ENCODE measurements at places on chromosomes 4 and X.

- peaks cover 10% of the 10 kb centered on the region for H3K4me1 ChIP-seq
- no peak for DNase-seq
- H3K27me3 ChIP-seq = peaks cover 9% of the 10 kb centered on the region
- H3K27ac ChIP-seq = no peak overlapping the region
Measured at GRCh38 chrX:39720945-39721344, 376.8 kb downstream of the BCOR start.

DNA sequence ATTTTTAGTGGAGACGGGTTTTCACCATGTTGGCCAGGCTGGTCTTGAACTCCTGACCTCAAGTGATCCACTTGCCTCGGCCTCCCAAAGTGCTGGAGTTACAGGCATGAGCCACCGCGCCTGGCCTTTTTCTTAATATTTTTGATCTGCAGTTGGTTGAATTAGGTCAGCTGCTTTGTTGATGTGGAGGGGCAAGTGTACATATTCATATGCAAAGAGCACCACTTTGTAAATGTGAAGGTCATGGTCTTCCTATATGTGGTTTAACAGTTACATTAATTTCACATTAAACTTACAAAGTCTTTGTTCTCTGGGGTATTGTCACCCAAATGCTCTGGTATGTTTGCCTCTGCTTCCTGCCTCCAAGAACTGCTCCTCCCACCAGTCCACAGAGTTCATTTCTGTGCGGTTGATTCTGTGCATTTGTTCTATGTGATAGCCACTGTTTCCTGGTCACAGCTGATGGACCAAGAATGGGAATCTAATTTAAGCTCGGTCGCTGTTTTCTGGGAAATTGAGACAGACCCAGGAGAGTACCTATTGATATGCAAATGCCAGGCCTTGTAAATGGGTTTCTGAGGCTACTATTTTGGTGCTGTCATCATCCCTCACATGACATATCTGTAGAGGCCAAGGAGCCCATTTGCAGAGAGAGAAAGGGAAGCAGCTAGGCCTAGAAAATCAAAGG is 26.9 kb upstream of the HPSE start:
- no peak overlapping the region for H3K4me3 ChIP-seq
- H3K27me3 ChIP-seq = no peaks in the 10 kb centered on the region
- H3K27ac ChIP-seq = no peak overlapping the region
- H3K4me1 ChIP-seq = no peaks in the 10 kb centered on the region

GRCh38 chr4:55509266-55509665 is 37.4 kb downstream of the CLOCK start:
- no peak overlapping the region for H3K27ac ChIP-seq
- H3K27me3 ChIP-seq = no peaks in the 10 kb centered on the region
- DNase-seq = no peak
- H3K4me3 ChIP-seq = no peak overlapping the region
- no peaks in the 10 kb centered on the region for H3K4me1 ChIP-seq
- peaks cover 12% of the 10 kb centered on the region for H3K36me3 ChIP-seq

GRCh38 chr4:7822877-7823276 is 116.8 kb downstream of the AFAP1 start:
- H3K27ac ChIP-seq = peak overlapping the region; percentile 76
- DNase-seq = no peak
- no peak overlapping the region for H3K4me3 ChIP-seq
- no peaks in the 10 kb centered on the region for H3K27me3 ChIP-seq
- peaks cover 57% of the 10 kb centered on the region for H3K4me1 ChIP-seq

DNA sequence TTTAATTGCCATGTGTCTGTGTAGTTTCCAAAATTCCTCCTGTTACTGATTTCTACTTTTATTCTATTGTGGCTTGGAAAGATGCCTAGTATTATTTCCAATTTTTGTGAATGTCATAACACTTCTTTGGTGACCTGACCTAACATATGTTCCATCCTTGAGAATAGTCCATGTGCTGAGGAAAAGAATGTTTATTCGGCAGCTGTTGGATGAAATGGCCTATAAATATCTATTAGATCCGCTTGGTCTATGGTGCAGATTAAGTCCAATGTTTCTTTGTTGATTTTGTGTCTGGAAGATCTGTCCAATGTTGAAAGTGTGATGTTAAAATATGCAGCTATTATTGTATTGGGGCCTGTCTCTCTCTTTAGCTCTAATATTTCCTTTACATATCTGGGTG is 219.2 kb upstream of the HDX start:
- no peak overlapping the region for H3K4me3 ChIP-seq
- no peak for DNase-seq
- no peak overlapping the region for H3K27ac ChIP-seq
- H3K36me3 ChIP-seq = no peaks in the 10 kb centered on the region
- no peaks in the 10 kb centered on the region for H3K4me1 ChIP-seq

GRCh38 chr4:154534296-154534695 is 15.9 kb downstream of the PLRG1 start:
- no peak for DNase-seq
- H3K4me1 ChIP-seq = no peaks in the 10 kb centered on the region
- no peak overlapping the region for H3K27ac ChIP-seq

DNA sequence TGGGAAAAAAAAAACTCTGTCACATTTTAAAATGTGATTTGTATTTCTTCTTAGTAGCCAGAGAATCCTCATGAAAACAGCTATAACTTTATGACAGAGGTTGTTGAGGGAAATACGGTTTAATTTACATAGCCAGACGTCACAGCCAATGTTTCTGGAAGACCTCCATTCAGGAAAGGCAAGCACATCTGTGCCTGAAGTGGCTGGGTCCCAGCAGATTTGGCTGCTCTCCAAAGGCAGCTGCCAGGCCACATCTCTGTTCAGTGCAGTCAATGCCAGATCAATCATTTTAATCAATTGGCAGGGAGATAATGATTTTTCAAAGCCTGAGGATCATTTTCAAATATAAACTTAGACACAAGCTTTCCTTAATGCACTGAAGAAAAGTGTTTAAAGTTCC is 86.5 kb upstream of the ZIC3 start:
- H3K36me3 ChIP-seq = no peaks in the 10 kb centered on the region
- peaks cover 3% of the 10 kb centered on the region for H3K4me1 ChIP-seq
- H3K27me3 ChIP-seq = peaks cover 7% of the 10 kb centered on the region

DNA sequence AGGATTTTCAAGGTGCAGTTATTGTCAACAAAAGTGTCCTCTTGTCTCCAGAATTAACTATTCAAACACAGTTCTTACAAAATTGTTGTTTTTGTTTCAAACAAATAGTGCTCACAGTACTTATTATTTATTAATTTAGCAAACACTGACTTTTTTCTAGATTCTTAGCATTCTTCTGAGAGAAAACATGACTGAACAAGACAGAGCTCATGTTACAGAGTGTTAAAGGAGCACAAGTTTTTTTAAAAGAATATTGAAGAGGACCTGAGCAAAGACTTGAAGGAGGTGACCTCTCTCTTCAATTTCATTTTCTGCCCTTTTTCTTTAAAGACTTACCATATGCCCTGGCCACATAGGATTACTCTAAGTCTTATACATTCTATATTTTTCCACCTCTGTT is 2220.3 kb upstream of the AGA start:
- no peaks in the 10 kb centered on the region for H3K27me3 ChIP-seq
- H3K4me1 ChIP-seq = no peaks in the 10 kb centered on the region
- H3K4me3 ChIP-seq = no peak overlapping the region
- no peak for DNase-seq

- H3K27ac ChIP-seq = no peak overlapping the region
- H3K36me3 ChIP-seq = no peaks in the 10 kb centered on the region
- no peaks in the 10 kb centered on the region for H3K4me1 ChIP-seq
- no peaks in the 10 kb centered on the region for H3K27me3 ChIP-seq
- no peak overlapping the region for H3K4me3 ChIP-seq
- DNase-seq = no peak
Measured at GRCh38 chr4:162347156-162347841, 183.5 kb upstream of the FSTL5 start.

- H3K36me3 ChIP-seq = no peaks in the 10 kb centered on the region
- no peaks in the 10 kb centered on the region for H3K27me3 ChIP-seq
- no peak for DNase-seq
- H3K27ac ChIP-seq = no peak overlapping the region
Measured at GRCh38 chr4:140448830-140449229, 21.4 kb upstream of the CLGN start.

GRCh38 chr4:60223208-60223923 is 976.8 kb upstream of the ADGRL3 start:
- peak; percentile 10 for DNase-seq
- no peak overlapping the region for H3K27ac ChIP-seq
- H3K4me1 ChIP-seq = no peaks in the 10 kb centered on the region
- no peaks in the 10 kb centered on the region for H3K27me3 ChIP-seq

GRCh38 chr4:91170768-91171167 is 1043.6 kb downstream of the CCSER1 start:
- DNase-seq = no peak
- no peak overlapping the region for H3K27ac ChIP-seq
- H3K4me3 ChIP-seq = no peak overlapping the region
- H3K27me3 ChIP-seq = no peaks in the 10 kb centered on the region
- no peaks in the 10 kb centered on the region for H3K36me3 ChIP-seq
- H3K4me1 ChIP-seq = no peaks in the 10 kb centered on the region

DNA sequence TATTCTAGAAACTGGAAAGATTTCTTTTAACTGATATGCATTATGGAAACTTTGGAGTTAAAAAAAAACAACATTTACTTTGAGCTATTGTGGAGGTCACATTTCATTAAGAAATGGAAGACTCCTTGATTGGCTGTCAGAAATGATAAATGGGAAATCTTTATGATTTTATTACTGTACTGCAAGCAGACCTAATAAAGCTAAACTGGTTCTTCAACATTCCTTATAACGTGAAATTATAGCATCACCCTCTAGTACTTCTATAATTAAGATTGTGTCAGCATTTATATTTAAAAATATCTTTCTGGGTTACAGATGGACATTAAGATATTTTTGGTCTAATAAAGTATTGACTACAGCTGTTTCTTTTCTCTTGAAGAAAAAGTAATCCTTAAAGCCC is 213.8 kb upstream of the PACRGL start:
- H3K27me3 ChIP-seq = no peaks in the 10 kb centered on the region
- no peaks in the 10 kb centered on the region for H3K36me3 ChIP-seq
- no peak overlapping the region for H3K27ac ChIP-seq
- DNase-seq = no peak
- H3K4me3 ChIP-seq = no peak overlapping the region

DNA sequence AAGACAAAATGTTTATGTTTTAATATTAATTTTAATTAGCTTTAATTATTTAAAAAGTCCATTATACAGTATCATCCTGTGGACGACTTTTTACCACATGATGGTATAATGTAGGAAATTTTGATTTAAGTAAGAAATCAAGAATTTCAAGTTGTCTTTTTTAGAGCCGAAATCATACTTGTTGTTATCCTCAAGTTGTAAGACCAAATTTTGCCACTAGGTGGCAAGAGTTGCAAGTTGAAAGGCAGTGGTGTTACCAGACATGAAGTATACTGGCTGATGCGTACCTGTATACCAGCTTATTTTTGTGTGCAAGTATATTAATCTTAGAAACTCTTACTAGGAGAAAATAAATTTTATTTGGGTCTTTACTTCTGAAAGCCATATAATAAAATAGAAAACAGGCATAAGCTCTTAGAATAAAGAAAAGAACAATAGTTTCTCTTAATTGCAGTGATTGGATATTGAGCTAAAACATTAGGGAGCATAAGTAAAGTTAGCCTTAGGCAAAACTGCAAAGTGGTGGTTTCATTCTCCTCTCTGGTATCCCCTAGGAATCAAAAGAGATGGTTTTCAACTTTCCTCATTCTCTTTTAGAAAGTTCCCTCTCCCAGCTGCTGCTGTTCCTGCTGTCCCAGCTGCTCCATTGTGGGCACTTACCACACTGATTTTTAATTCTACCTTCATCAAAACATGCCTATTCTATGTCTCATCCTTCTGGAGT is 118.0 kb upstream of the WDFY3 start:
- DNase-seq = peak; percentile 70
- no peaks in the 10 kb centered on the region for H3K4me1 ChIP-seq
- H3K27me3 ChIP-seq = no peaks in the 10 kb centered on the region
- H3K4me3 ChIP-seq = no peak overlapping the region

GRCh38 chr4:76198411-76199237 is 15.0 kb downstream of the SCARB2 start:
- no peaks in the 10 kb centered on the region for H3K27me3 ChIP-seq
- no peak overlapping the region for H3K4me3 ChIP-seq
- H3K27ac ChIP-seq = peak overlapping the region; percentile 90
- H3K4me1 ChIP-seq = peaks cover 42% of the 10 kb centered on the region

GRCh38 chr4:11730545-11730944 is 301.9 kb upstream of the HS3ST1 start:
- H3K4me1 ChIP-seq = no peaks in the 10 kb centered on the region
- H3K27ac ChIP-seq = no peak overlapping the region
- no peaks in the 10 kb centered on the region for H3K36me3 ChIP-seq
- H3K4me3 ChIP-seq = no peak overlapping the region

DNA sequence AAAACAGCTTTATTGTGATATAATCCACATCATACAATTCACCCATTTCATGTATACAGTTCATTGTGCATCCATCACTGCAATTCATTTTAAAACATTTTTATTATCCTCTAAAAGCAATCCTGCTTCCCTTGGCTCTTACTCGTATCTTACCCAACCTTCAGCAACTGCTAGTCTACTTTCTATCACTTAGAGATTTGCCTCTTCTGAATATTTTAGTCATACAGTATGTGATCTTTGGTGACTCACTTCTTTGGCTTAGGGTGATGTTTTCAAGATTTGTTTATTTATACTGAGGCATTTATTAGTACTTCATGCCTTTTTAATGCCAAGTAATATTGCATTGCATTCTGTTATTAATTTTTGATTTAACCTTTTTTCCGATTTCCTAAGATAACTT is 15.0 kb upstream of the MSMO1 start:
- H3K27ac ChIP-seq = no peak overlapping the region
- DNase-seq = no peak
- no peaks in the 10 kb centered on the region for H3K4me1 ChIP-seq
- no peak overlapping the region for H3K4me3 ChIP-seq
- no peaks in the 10 kb centered on the region for H3K27me3 ChIP-seq

DNA sequence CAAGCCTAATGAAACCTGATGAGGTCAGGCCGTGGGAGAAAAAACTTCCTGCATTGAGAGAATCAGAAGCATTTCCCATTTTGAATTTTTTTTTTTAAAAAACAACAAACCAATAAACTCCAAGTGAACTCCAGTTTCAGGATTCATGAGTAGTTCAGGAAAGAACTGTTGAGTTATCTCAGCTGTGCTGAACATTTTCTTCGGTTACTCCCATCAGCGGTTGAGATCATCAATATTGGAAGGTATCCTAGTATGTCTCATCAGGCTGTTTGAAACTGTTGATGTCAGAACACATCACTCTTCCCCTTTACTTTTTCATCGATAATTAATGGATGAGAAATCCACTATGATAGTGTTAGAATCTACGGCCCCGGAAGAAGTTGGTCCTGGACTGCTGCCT is 82.4 kb upstream of the ADGRG2 start:
- no peak overlapping the region for H3K4me3 ChIP-seq
- H3K27me3 ChIP-seq = no peaks in the 10 kb centered on the region
- H3K27ac ChIP-seq = no peak overlapping the region
- DNase-seq = no peak
- no peaks in the 10 kb centered on the region for H3K36me3 ChIP-seq

GRCh38 chrX:43985511-43985910 is 12.3 kb upstream of the NDP start:
- H3K27me3 ChIP-seq = no peaks in the 10 kb centered on the region
- no peak overlapping the region for H3K4me3 ChIP-seq
- H3K36me3 ChIP-seq = no peaks in the 10 kb centered on the region
- no peak overlapping the region for H3K27ac ChIP-seq
- no peaks in the 10 kb centered on the region for H3K4me1 ChIP-seq
- no peak for DNase-seq

Measured in spinal cord (tissue), 10 donors.